ENCODE measurements at places on chromosomes 11 and 22.

DNA sequence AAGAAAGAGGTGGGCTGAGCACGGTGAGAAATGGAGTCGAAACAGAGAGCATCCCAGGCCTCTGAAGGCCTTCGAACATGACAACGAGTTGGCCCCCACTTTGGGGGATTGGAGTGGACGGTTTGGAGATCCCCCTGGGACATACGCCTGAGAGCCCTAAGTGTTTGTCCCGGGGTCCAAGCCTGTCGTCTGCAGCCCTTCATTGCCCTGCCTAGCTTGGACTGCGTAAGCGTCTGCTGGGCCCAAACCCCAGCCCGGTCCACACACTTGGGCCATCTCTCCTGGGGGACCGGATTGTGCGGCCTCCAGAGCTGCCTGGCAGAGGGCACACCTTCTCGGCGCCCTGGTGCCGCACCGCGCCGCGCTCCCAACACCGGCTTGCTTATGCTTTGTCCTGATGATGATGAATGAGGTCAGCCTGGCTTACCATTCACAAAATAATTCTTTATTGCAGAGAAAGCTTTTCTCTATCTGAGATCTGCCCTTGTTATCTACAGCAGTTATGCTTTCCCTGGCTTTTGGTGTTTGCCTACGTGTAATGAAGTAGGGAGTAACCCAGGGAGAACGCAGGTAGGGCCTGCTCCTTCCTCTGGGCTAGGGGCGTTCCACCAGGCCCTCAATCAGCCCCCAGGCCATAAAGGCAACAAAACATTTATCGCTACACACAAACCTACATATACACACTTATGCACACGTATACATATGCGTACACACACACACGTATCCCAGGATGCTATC, 85.9 kb upstream of the PPARA start:
- DNase-seq: no peak

DNA sequence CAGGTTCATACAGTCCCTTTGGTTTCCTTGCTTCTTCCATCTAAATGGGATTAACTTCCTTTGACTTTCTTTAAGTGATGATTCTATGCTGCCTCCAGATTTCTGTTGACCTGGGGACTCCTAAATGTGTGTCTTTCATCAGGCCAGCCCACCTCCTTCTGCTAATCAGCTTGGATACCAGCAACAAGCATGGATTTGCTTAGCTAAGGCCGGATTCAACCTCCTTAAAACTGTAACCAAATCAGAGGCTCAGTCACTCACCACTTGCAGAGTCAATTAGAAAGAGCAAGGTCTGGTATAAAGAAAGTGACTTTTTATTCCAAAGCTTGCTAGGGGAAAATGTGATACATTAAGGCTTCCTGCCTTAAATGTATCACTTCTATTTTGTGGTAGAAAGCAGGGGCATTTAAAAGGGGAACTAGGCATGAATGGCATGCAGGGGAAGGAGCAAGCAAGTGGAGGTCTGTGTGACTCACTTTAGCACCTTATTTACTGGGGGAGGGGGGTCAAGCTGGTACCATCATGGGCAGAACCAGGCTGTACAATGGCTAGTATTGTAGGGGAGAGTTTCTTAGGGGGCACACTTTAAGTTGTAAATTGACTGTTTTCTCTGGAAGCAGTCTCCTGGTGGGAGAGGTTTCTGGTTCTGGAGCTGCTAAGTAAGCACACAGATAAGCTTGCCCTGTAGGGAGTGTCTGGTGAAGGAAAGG, 239.0 kb upstream of the PDGFD start:
- no peak for DNase-seq

- DNase-seq: no peak
Observed at GRCh38 chr11:72368339-72368738, 66.0 kb downstream of the CLPB start.

- no peak for DNase-seq
Observed at GRCh38 chr11:122177238-122177637, 61.2 kb upstream of the BLID start.

DNA sequence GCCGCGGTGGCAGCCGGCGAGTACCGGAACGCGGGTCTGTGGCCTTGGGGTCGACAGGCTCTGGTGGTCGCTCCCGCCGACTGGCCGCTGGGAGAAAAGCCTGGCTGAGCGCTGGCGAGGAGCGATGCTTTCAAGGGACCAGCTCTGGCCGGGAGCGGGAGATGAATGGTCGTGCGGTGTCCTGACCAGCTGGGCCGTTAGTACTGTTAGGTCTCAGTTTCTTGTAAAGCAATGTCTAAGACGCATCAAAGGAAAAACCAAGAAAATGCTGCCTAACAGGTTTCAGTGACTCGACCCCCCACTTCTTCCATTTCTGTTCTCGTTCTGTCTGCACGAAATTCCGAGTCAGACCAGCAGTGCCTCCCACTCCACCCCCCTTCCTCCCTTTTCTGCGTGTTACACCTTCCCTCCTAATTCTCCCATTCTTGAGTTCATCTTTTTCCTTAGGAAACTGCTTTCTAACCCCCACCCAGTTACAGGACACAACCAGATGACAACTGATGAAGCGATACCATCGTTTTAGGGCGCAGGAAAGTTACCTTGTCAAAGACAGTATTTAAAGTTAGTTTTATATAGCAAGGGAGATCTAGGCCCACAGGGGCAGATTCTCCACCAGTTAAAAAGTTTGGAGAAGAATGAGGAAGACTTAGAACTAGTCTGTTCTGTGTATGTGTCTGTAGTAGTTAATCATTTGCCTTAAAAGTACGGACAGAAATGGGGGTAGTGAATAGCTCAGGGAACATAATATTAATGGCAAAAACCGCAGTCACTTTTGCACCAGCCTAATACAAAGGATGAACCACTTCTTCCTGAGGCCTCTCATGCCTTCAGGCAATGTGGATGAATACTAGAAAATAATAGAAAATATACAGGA, 1.0 kb downstream of the CUL5 start:
- DNase-seq: no peak

GRCh38 chr11:128680906-128681305, 13.0 kb upstream of the FLI1 start:
- no peak for DNase-seq

DNA sequence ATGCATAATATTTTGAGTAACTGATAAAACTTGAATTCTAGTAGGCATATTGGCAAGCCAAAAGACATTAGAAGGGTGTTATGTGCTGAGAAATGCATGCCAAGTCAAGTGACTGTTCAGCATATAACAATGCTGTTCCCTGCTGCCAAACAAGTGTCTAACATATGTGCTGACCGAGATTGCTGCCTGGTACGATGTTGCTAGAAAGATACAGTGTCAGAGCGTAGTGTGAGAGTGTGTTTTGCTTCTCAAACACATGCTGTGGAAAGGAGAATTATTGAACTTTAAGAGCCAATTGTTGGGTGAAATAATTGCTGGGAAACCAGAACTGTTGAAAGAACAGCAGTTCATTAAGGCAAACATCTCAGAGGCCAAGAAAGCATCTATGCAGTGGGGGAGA, 71.3 kb upstream of the GRIA4 start:
- DNase-seq: no peak

DNA sequence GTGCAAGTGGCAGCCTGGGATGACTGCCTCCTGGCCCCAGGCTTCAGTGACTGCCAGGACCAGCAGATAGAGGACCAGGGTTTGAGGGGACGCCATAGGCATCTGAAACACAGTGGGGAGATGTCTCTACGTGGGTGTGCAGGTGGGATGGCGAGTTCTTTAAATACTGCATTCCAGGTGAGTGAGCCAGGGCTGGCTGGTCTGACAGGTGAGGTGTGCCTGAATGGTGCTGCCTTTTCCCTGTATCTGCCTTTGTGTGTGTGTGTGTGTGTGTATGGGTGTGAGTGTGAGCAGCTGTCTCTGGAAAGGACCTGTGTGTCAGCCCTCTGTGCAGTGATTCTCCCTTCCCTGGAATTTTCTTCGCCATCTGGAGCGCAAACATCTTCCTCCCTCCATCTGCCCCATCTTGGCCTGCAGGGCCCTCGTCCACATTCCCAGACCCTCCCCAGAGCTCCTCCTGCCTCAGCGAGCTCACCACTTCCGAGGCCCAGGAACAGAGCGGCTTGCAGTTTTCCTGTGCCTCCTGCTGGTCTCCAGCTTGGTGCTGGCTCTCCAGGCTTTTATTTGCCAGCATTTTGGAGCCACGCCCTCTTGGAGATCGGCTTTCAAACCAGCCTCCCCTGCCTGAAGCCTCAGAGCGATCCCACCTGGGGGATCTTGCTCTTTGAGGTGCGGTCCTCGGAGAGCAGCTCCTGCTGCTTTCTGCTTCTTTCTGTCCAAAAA, at the start of gene GPHA2:
TSS of gene GPHA2 (minus strand) at position 535 of the 723 bp plus-strand sequence. CDS start at position 102, 433 bp downstream.
- DNase-seq: no peak

GRCh38 chr11:91396236-91397133, 828.1 kb upstream of the FAT3 start:
- DNase-seq: no peak

DNA sequence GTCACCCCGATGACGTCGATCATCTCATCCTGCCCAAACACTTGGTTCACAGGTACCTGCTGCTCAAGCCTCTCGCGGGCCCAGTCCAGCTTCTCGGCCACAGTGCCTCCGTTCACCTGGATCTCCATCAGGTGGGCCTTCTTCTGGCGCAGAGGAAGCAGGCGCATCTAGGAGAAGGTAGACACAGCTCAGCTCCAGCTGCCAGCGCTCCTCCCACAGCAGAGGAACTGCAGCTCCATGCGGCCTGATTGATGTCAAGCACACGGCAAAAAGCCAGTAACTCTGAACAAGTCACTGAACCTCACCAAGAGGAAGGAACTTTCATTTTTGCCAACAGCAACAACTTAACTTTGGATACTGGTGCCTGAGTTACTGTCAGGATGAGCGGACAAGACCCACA, 4.0 kb downstream of the RPL3 start:
- DNase-seq: no peak

- no peak for DNase-seq
Observed at GRCh38 chr22:23256986-23257888, 76.9 kb downstream of the BCR start.

- no peak for DNase-seq
Observed at GRCh38 chr11:1670905-1671371, 26.1 kb upstream of the KRTAP5-6 start.

DNA sequence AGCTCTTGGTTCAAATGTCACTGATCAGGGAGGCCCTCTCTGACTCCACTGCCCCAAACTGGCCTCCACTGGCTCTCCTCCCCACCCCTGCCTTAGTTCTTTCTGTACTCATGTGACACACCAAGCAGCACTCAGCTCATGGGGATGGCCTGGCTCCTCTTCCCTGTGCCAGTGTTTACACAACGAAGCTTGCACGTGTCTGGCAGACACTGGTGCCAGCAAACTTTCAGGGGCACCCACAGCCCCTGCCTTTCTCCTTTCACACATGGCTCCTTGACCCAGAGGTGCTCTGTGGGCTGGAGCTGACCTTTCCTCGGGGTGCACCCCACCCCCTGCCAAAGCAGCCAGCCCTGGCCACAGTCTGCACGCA, 37.6 kb upstream of the PARVG start:
- no peak for DNase-seq

GRCh38 chr11:105023003-105023402, at the start of gene CASP5:
Gene CASP5, minus strand, starts transcription at chr11:105023168. Its CDS starts 32 bp downstream, at chr11:105023136.
- DNase-seq: no peak

DNA sequence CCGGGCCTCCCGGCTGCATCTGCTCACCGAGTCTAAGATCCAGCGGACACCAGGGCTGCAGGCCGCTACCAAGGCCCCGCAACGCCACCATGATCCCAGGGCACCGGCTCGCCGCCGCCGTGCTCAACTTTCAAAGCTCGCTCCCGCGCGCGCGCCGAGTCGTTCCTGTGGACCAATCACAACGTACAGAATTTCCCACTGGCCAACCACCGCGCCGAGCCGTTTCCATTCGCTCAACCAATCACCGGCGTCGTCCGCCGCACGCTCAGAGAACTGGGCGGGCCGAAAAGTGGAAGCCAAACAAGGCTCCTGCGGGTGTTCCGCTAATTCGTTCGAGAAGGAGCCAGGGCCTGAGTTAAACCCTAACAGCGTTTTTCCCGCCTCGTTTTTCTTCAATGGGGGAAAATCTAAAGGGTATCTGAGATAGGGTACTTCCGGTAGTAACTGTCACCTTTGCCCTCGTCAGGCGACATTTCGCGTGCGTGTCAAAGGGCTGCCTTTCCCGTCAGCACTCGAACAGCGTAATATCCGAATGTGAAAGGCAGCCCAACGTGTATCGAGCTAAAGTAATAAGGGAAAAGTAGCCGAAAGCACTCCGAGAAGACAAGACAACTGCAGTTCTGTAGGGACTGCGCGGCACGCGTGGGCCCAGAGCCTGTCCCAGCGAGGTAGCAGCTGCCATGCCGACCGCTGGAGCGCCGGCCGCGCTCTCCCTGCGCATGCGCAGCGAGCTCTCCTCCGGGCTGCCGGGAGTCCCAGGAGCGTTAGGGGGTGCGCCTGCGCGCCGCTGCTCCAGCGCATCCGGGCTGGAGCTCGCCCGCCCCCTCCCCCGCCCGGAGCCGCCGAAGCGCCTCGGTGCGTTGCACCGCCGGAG, at the start of the genes NCAPD3 and VPS26B:
TSS of gene NCAPD3 (minus strand) at position 132 of the 874 bp plus-strand sequence. CDS start at position 91, 41 bp downstream.
TSS of gene VPS26B (plus strand) at position 836 of the 874 bp plus-strand sequence. CDS start 452 bp downstream, outside the sequence.
- DNase-seq: peak; percentile 87

GRCh38 chr22:29641042-29641699, 37.7 kb downstream of the NF2 start:
- no peak for DNase-seq

- DNase-seq: no peak
Observed at GRCh38 chr11:7060868-7061267, 27.9 kb upstream of the RBMXL2 start.

GRCh38 chr11:134878785-134879184, 466.7 kb upstream of the B3GAT1 start:
- no peak for DNase-seq

- DNase-seq: no peak
Observed at GRCh38 chr22:49997932-49998717, 14.4 kb downstream of the IL17REL start.

GRCh38 chr11:115530752-115531151, 26.5 kb upstream of the CADM1 start:
- DNase-seq: no peak

DNA sequence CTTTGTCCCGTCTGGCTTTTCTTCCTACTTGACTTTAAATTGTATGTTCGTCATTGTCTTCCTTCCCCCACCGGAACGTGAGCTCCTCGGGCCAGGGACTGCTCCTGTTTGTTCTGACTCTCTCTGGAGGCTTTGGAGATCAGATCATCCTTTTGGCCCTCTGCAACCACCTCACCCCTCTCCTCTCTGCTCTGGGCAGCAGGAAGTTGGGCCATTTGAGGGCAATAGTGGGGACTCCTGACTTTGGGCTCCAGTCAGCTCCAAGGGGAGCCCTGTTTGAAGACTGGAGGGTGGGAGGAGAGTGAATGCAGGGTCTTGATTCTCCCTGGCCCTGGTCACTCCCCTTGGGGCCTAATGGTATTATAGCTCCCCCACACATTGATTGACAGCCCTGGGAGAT, 186.3 kb upstream of the B3GAT1 start:
- DNase-seq: no peak

DNA sequence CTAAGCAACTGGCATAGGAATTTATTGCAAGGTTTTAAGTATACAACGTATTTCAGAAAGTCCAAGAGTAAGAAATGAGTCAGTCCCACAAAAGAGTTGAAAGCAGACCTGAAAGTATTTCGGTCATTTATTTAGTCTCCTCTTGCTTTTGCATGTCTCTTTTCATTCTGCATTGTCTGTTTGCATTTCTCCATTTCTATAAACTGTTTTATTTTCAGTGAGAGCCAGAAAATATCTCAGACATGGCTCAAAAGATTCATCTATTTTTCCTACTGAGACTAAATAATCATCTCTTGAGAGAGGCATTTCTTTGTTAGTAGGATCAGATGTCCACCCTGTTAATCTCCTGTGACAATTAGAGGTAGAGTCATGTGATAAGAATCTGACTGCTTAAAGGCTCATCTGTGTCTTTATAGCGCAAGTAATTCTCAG, 219.1 kb upstream of the CCDC179 start:
- no peak for DNase-seq

GRCh38 chr11:104319396-104319795, 155.4 kb upstream of the PDGFD start:
- no peak for DNase-seq

GRCh38 chr11:81990659-81991443, 742.8 kb downstream of the FAM181B start:
- no peak for DNase-seq

Measured in GM12864 (cell line).